ENCODE measurements at places on chromosomes 5 and 9. TPM values are rescaled to one million over a fixed set of nuclear protein-coding genes. Genes with fewer than 3 reads are reported as not detected.

BHMT2 gene
- 8.1 TPM for total RNA-seq

NANS gene
- 27.4 TPM for total RNA-seq

MAMDC4 gene
- 2.0 TPM for total RNA-seq

DMRT3 gene
- not detected for total RNA-seq

DNA sequence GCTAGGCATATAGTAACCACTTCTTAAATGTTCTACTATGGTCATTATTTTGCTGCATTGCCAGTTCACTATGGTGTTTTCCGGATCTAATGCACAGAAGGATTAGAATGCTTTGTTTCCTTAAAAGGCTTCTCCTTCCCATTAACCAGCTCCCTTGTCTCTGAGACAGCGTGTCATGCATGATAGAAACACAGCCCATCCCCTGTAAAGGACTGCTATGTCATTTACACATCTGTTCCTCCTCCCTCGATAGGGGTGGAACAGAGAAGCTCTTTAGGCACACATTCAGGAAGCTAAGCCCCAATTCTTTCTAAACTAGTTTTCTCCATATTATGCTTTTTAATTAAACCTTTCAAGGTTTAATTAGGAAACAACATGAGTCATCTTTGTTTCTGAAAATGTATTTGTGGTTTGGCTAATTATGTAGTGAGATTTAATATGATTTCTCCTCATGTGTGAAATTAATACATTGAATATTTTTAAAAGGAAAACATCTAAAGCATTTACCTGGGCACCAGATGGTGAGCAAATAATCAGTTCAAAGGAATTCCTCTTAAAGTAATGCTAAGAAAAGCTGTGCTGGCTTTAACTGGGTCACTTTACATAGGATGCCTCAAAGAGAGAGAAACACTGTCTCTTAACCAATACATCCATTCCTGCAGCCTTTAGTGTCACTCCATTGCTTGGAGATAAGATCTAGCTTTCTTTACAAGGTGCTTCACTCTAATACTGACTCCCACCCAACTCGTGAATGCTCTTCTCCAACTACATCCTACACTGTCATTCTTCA is 133.3 kb upstream of the PPP1R2B start:
- DNase-seq = no peak
- H3K4me3 ChIP-seq = no peak overlapping the region
- H3K36me3 ChIP-seq = no peaks in the 10 kb centered on the region
- no peaks in the 10 kb centered on the region for H3K27me3 ChIP-seq
- H3K27ac ChIP-seq = no peak overlapping the region

DNA sequence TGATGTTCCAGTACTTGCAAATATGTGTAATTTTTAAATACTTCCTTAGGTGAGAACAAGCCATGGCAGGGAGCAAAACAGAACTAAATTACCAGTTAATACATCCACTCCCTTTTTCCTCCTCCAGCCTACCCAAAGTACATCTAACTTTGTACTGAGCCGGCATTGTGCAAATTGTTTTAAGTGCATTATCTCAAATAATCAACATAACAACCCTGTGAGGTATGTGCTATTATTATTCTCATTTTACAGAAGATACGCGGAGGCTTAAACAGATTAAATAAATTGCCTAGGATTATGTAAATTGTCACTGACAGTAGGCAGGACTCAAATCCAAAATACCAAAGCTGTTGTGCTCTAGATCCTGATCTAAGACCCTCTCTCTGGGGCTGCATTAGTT is 55.5 kb upstream of the KLF4 start:
- DNase-seq = no peak
- no peaks in the 10 kb centered on the region for H3K36me3 ChIP-seq
- H3K4me1 ChIP-seq = no peaks in the 10 kb centered on the region
- no peak overlapping the region for H3K4me3 ChIP-seq

DNA sequence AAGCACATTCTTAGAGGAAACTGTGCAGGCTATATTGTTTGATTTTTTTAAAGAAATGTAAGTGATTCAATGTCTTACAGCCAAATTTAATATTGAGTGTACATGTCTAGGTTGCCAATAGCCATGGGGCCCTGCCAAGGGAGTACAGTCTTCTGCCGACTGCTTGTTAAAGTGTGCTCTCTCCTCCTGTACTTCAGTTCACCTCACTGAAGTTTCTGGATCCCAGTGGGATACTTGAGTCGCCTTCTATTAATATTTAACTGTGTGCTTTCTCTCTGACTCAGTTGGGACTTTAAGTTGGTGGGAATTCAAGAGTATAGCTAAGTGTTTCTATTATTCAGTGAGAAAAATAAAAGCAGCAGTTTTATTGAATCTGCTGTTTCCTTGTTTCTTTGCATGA is 44.5 kb upstream of the C5orf47 start:
- H3K4me1 ChIP-seq = no peaks in the 10 kb centered on the region
- no peak overlapping the region for H3K4me3 ChIP-seq
- H3K27ac ChIP-seq = no peak overlapping the region
- no peak for DNase-seq

DNA sequence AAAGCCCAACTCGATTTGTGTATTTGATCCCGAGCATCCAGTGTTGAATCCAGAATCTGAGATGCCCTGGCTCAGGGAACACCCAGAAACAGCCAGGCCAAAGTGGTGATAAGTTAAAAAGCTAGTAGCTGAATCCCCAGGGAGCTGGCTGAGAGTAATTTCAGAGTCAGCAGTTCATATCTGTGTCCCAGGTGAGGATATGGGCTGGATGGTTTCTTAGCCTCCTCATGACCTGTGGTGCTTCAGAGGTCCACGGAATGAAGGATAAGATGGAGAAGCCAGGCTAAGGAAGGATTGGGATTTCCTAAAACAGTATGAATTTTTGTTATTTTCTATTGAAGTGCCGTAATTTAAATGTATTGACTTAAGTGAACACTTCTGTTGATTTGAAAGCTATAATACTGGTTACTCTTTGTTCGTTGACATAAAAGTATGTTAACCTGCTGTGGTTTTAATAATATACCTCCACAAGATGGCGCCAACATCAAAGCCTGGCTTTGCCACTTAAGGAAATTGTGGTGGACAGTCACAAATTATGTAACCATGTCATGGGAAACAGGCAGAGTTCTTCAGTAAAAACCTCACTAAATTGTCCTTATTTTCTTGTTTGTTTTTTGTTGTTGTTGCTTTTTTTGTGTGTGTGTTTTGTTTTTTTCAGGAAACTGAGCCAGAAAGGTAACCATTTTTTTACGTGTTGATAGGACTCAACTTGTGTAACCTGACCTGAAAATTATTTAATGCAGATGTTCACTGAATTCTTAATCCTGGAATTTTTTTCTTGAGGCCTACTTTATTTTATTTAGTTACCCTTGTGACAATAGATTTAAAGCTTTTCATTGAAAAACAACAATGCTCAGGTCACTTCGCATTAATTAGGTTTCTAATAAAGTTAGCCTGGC is 11.4 kb downstream of the MTAP start:
- DNase-seq = peak; percentile 76
- H3K4me1 ChIP-seq = no peaks in the 10 kb centered on the region
- no peaks in the 10 kb centered on the region for H3K27me3 ChIP-seq
- no peak overlapping the region for H3K4me3 ChIP-seq
- H3K36me3 ChIP-seq = peaks cover 32% of the 10 kb centered on the region

GRCh38 chr5:176155922-176156359 is 82.3 kb upstream of the SIMC1 start:
- no peak overlapping the region for H3K27ac ChIP-seq
- H3K36me3 ChIP-seq = no peaks in the 10 kb centered on the region
- H3K4me1 ChIP-seq = no peaks in the 10 kb centered on the region
- no peaks in the 10 kb centered on the region for H3K27me3 ChIP-seq

DNA sequence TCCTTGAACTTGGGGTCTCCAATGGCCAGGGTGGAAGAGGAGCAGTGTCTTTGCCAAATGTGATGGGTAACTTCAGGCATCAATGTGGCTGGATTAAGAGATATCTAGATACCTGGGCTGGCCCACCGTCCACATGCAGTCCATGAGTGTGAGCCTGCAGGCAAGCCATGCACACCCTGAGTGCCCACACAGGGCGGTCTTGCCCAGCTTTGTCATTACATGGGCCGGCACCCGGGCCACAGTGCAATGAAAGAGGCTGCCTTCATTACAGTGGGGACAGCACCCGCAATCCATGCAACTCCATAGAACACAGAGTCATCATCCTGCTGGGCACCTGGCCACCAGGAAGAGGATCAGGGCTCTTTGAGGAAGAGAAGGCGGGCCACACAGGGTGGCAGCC is 263.8 kb upstream of the IRX1 start:
- H3K4me3 ChIP-seq = no peak overlapping the region
- no peaks in the 10 kb centered on the region for H3K36me3 ChIP-seq
- no peaks in the 10 kb centered on the region for H3K4me1 ChIP-seq
- no peaks in the 10 kb centered on the region for H3K27me3 ChIP-seq
- DNase-seq = no peak
- H3K27ac ChIP-seq = no peak overlapping the region

DNA sequence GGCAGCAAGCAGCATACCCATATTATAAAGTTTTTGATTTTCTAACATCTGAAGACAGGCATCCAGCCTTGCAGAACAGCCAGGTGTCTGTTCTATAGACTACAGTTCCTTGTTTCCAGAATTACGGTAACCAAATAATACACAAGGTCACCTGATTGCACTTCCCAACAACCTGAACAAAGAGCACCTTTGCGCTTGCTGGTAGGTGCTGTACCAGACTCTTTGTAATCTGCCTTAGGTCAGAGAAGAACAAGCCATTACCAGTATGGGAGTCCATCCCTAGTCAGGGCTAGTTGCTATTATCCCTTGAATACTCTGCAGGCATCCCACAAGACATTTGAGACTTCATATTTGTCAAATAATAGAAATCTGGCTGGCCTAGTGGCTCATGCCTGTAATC is 256.2 kb downstream of the ARRDC3 start:
- no peaks in the 10 kb centered on the region for H3K36me3 ChIP-seq
- DNase-seq = no peak
- H3K27ac ChIP-seq = peak overlapping the region; percentile 41
- no peaks in the 10 kb centered on the region for H3K27me3 ChIP-seq
- H3K4me1 ChIP-seq = peaks cover 31% of the 10 kb centered on the region

GRCh38 chr5:133707629-133708028 is 95.3 kb upstream of the FSTL4 start:
- H3K4me1 ChIP-seq = no peaks in the 10 kb centered on the region
- DNase-seq = no peak
- no peak overlapping the region for H3K4me3 ChIP-seq

DNA sequence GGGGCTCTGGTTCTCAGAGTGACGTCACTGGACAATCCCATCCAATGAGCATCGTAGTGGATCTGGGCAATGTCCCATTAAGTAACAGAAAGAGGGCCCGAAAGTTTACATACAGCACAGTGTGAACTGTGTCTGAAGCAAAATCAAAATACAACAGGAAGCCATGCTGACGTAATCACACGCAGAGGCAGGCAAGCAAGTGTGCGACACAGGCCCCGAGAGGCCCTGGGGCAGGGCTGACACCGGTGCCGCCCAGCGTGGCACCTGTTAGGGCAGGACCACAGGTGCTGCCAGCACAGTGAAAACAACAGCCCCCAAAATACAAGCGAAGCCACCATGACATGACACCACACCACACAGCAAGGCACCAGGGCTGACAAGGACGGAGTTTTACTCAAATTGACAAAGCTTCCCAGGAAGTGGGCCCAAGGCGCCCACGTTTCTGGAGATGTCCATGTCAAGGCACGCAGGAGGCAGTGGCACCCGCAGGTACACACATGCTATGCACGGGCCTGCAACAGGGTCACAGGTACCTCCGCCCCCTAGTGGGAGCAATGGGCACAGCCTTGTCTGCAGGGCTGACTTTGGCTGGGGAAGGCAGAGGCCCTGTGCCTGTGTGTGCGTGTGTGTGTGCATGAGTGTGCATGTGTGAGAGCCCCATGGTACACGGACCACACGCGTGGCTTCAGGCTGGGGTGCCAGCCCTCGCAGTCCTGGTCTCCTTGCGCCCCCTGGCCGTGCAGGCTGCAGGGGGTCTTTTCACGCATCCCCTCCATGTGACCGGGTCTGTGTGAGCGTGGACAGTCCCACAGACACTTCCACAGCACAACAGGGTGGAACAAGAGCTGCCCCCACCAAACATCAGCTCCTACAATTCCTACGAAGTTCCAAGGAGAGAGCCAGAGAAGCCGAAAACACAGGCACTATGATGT is 19.6 kb downstream of the QSOX2 start:
- H3K4me1 ChIP-seq = no peaks in the 10 kb centered on the region
- DNase-seq = no peak
- H3K36me3 ChIP-seq = peaks cover 17% of the 10 kb centered on the region
- H3K27ac ChIP-seq = no peak overlapping the region

GRCh38 chr9:89807682-89808075 is 202.9 kb downstream of the GADD45G start:
- H3K27ac ChIP-seq = no peak overlapping the region
- H3K36me3 ChIP-seq = no peaks in the 10 kb centered on the region
- H3K27me3 ChIP-seq = no peaks in the 10 kb centered on the region
- DNase-seq = peak; percentile 38
- H3K4me3 ChIP-seq = no peak overlapping the region
